ENCODE measurements at places on chromosomes 12 and 14.

GRCh38 chr14:66359500-66359899 is 126.7 kb upstream of the CCDC196 start:
- peak; percentile 0 for DNase-seq

DNA sequence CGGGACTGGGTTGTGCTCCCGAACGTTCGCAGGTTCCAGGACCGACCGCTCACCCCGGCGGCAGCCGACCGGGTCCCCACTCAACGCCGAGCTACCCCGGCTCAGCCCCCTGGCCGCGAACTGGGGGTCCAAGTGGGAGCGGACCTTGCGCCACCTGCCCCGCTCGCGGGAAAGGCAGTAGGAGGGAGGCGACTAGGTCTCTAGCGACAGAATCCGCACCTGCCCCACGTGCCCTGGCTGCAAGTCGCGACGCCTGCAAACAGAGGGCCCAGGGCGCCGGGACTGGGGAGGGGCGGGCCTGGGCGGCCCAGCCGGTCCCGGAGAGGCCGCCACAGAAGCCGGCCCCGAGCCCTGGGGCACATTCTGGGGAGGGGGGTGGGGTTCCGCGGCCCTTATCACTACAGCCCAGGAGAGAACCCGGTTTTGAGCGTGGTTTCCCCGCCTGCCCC is 239.2 kb upstream of the CPNE8 start:
- no peak for DNase-seq

DNA sequence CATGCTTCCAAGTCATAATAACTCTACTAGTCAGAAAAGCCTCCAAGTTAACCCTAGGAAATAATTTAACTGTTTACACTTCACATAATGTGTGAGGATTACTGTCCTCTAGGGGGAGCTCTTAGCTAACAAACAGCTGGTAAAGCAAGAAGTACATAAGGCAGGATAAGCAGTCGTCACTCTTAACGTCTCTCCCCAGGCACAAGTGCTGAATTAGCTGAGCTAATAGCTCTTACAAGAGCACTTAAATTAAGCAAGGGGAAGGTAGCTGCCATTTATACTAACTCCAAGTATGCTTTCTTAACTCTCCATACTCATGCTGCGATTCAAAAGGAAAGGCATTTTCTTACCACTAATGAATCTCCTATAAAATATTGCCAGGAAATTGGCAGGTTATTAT is 79.3 kb upstream of the TSPAN11 start:
- no peak for DNase-seq

DNA sequence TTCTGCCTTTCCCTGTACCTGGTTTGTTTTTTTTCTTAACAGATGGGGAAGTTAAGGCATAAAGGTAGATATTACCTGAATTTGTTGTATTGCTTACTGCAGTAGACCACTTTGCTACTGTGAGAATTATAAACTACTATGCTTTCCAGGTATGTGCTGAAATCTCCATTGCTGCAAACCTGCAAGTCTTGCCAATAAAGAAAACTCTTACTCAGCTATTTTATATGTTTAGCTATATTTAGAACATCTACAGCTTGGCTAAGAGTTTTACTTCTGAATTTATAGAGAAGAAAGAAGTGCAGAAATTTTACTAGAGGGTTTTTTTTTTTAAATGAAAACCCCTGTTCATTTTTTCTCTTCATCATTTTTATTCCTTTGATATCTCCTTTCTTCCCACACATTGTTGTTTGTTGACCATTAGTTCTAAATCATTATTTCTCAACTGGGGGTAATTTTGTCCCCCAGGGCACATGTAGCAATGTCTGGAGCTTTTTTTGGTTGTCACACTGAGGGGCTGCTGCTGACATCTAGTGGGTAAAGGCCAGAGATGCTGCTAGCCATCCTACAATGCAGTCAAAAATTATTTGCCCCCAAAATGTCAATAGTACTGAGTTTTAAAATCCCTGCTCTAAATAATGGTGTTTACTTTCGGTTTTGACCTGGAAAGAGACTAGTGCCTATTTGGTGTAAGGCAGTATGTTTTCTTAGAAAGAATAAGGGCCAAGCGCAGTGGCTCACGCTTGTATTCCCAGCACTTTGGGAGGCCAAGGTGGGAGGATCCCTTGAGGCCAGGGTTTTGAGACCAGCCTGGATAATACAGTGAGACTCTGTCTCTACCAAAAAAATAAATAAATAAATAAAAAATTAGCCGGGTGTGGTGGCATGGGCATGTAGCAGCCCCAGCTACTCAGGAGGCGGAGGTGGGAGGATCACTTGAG is 48.6 kb downstream of the PCNX1 start:
- no peak for DNase-seq

- no peak for DNase-seq
Measured at GRCh38 chr12:124413401-124413800, 118.5 kb downstream of the RFLNA start.

- DNase-seq, result peak; percentile 86
Measured at GRCh38 chr12:94262228-94263010, 114.0 kb downstream of the PLXNC1 start.

DNA sequence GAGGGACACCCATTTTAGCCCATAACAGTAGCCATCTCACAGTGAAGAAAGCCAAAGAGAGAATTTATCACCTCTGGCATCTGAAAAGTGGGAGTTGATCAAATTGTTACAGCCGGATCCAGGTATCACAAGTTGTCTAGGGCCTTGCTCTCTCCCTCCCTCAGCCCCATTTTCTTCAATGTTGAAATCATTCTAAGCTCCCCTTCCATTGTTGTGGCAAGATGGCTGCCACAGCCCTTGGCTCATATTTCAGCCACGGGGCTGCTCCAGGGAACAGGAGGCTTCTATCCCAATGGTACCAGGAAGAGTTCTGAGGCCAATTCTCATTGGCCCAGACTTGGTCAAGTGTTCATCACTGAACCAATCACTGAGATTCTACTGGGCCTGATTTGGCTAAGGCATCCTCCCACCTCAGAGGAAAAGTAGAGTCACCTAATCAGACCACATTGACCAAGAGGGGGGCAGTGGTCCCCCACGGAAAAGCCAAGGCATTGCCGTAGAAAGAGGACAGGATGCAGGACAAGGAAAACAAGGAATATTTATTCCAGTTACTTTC is 106.2 kb downstream of the GPATCH2L start:
- DNase-seq, result no peak

- DNase-seq, result no peak
Measured at GRCh38 chr14:78982551-78982950, 812.4 kb downstream of the NRXN3 start.

DNA sequence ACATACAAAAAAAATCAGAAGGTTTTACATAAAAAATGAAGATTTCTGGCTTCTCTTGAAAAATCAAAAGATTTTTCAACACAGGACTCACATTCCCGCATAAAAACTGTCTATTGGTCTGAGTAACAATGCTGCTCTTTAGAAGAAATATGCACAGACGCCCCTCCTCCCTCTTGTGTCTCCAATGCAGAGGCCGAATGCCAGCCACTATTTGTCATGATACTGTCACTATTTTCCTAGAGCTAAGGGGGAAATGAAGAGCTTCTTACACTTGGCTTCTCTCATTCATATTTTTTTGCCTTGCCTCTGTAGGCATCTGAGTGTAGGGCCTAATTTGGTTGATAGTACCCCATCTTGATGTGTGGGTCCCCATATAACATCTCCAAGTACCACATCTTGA is 98.0 kb downstream of the BBS10 start:
- DNase-seq, result no peak

GRCh38 chr12:111024205-111024801 is 103.9 kb upstream of the MYL2 start:
- DNase-seq, result no peak

DNA sequence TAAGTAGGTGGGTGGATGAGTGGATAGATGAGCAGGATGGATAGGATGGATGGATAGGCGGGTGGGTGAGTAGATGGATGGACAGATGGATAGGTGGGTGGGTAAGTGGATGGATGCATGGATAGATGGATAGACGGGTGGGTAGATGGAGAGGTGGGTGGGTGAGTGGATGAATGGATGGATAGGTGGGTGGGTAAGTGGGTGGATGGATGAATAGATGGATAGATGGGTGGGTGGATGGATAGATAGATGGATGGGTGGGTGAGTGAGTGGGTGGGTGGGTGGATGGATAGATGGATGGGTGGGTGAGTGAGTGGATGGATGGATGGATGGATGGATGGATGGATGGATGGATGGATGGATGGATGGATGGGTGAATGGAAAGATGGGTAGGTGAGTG is 221.7 kb upstream of the NOS1 start:
- no peak for DNase-seq

- no peak for DNase-seq
Measured at GRCh38 chr14:96986256-96987085, 189.3 kb downstream of the VRK1 start.

DNA sequence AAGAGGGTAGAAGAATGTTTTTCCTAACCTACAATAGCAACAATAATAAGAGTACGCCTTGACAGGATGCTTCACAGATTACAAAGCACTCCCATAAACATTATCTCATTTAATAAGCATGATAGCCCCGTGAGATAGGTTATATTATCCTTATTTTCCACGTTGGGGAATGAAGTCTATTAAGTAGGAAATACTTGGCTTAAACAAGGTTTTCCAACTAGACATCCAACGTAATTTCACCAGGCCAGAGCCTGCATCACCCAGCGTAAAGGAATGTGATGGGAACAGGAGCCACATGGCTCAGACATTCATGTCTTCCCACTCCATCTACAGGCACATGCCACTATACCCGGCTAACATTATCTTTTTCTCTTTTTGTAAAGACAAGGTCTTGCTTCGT is 223.4 kb upstream of the AMIGO2 start:
- no peak for DNase-seq

DNA sequence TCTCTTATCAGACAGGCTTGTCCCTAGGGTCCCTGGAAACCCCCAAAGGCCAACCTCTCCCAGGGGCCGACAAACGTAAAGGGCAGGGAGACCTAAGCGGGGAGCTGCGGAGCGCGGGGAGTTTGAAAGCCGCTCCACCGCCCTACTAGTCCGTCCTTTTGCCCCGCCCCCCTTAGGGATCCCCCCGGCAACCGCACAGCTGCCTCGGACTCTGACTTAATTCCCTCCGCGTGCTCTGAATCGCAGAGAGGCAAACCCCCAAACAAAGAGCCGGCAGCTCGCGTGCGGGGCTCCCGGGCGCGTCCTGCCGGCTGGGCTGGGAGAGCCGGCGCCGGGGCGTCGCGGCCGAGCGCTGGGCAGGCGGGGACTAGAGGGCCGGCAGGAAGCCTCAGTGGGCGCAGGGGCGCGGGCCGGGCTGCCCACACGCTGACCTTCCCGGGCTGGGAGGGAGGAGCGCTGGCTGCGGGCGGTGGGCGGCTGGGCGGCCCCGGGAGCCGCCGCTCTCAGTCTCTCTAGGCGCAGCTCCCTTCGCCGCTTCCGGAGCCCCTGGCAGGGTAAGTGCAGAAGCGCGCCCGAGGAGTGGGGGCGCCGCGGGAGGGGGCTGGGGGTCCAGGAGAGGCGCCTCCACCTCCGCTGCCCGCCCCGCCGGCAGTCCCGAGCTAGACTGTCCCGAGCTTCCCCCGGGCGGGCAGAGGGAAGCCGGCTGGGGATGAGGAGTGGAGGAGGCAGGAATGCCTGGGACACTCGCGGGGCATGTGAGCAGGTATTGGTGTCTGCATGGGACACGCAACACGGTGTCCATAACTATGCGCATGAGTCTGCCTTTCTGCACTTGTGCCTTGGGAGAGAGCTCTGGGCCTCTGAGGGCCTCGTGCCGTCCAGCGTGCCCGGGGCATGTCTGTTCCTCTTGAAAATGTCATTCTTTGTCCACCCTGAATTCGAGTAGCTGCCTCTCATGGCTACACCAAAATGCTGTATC is at the start of gene TSPAN11:
TSPAN11 (plus strand) TSS at position 506 of the 979 bp plus-strand sequence. CDS start 27,244 bp downstream, outside the sequence.
- DNase-seq, result no peak

- no peak for DNase-seq
Measured at GRCh38 chr12:64922853-64923252, 98.4 kb downstream of the TBC1D30 start.

- no peak for DNase-seq
Measured at GRCh38 chr14:20624495-20625070, 16.9 kb downstream of the OR6S1 start.

- no peak for DNase-seq
Measured at GRCh38 chr12:538731-539539, 79.2 kb downstream of the B4GALNT3 start.

GRCh38 chr12:117850048-117850447 is 118.7 kb downstream of the KSR2 start:
- no peak for DNase-seq

DNA sequence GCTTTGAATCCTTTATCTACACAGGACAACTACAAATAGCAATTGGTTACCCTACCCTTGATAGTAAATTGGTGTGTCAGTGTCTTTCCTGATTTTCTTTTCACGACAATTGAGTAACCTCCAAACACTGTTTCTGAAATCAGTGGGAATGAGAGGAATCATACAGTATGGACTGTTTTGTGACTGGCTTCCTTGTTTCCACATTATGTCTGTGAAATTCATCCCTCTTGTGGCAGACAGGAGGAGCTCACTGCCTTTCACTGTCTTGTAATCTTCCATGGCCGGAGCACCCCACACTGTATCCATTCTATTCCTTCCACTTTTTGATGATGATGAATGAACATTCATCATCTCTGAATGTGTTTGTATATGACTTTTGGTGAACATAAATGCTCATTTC is 164.0 kb upstream of the PZP start:
- no peak for DNase-seq

DNA sequence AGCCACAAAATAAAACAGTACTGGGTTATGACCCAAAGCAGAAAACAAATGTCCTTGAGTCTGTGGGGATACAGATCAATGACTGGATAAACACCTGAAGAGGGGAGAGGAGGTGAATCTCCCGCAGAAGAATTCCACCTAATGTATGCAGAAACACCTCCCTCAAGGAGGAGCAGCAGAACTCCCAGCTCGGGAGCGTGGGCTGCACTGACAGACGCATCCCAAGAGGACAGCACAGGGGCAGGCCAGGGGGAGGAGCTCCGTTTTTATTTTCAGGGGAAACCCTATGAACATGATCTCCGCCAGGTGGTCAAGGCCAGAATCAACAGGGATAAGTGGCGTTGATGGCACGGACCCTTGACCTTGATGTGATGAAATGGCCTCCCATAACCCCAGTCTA is 41.8 kb upstream of the PPP2R5C start:
- DNase-seq, result no peak

GRCh38 chr14:72480464-72481243 is 413.2 kb downstream of the DPF3 start:
- no peak for DNase-seq

- no peak for DNase-seq
Measured at GRCh38 chr14:103624860-103625259, 4.2 kb upstream of the KLC1 start.

- DNase-seq, result no peak
Measured at GRCh38 chr12:53181935-53182334, 1.2 kb upstream of the CSAD start.

- DNase-seq, result no peak
Measured at GRCh38 chr14:24089890-24090289, 4.2 kb upstream of the PCK2 start.

GRCh38 chr12:9237286-9237685 is 29.1 kb upstream of the PZP start:
- no peak for DNase-seq

GRCh38 chr12:57465747-57466505 is 6.3 kb downstream of the GLI1 start:
- no peak for DNase-seq

GRCh38 chr12:91863702-91864101 is 281.9 kb downstream of the BTG1 start:
- DNase-seq, result no peak

Data from GM04503 (cell line).